ENCODE measurements at places on chromosomes 6 and 20. TPM values are rescaled to one million over a fixed set of nuclear protein-coding genes. Genes with fewer than 3 reads are reported as not detected.

GNAS-AS1 gene
- total RNA-seq = 1.0 TPM

KIAA0408 gene
- 11.6 TPM for total RNA-seq

CASS4 gene
- total RNA-seq = 13.2 TPM

DNA sequence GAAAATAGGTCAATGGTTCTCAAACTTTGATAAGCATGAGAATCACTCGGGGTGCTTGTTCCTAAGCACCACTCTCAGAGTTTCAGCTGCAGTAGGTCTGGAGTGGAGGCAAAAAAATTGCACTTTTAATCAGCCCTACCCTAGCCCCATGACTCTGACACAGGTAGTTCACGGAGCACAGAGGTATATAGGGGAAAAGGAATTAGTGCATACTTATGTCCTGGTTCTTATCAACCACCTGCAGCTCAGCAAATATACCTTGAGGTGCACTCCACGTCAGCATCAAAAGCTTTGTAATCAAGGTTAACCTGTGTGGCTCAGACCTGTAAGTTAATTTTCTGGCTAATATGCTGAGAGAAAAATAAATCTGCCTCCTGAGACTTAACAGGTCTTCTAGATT is 138.8 kb upstream of the HMGN3 start:
- no peak for DNase-seq

GRCh38 chr20:7090811-7091210 is 323.3 kb downstream of the BMP2 start:
- no peak for DNase-seq

- peak; percentile 98 for DNase-seq
These were observed at the start of gene GNL1 for GRCh38 chr6:30556066-30556905. Gene GNL1 (minus strand): TSS chr6:30556489. CDS start chr6:30556203, 286 bp downstream.

GRCh38 chr6:147400968-147401367 is 107.5 kb upstream of the SAMD5 start:
- no peak for DNase-seq

DNA sequence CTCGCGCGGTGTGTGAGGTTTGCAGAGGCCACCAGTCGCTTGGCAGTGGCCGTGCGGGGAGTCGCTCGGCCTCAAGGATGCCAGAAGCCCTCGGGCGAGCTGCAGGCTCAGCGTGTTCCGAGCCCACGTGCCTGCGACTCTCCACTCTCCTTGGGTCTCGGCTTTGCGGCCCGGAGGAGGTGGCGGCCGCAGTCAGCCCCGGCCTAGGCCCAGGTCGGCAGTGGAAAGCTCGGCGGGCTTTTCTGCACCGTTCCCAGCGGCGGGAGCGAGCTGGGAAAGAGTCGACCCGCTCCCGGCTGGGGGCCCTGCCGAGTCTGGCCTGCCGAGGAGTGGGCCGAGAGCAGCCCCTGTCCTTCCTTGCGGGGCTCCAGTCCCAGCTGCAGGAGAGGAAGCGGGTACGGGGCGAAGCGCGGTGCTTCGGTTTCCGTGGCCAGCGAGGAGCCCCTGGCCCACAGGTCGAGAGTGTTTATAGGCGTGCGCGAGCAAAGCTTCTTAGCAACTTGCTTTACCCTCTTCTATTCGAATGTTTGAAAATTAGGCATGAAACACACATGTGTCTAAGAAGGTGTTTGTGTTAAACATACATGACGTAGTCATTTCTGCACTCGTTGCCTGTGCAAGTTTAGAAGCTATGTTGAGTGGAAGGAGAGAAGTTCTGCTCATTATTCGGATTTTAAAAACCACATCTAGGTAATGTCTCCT is 5.6 kb downstream of the FOXC1 start:
- DNase-seq = no peak

DNA sequence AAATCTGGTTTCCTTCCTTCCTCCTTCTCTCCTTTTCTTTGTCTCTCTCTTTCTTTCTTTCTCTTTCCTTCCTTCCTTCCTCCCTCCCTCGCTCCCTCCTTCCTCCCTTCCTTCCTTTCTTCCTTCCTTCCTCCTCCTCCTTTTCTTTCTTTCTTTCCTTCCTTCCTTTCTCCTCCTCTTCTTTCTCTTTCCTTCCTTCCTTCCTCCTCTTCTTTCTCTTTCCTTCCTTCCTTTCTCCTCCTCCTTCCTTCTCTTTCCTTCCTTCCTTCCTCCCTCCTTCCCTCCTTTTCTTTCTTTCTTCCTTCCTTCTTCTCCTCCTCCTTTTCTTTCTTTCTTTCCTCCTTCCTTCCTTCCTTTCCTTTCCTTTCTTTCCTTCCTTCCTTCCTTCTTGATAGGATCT is 61.2 kb downstream of the VIP start:
- no peak for DNase-seq

- DNase-seq = no peak
These were observed 7.6 kb downstream of the LEMD2 start for GRCh38 chr6:33781131-33781975.

DNA sequence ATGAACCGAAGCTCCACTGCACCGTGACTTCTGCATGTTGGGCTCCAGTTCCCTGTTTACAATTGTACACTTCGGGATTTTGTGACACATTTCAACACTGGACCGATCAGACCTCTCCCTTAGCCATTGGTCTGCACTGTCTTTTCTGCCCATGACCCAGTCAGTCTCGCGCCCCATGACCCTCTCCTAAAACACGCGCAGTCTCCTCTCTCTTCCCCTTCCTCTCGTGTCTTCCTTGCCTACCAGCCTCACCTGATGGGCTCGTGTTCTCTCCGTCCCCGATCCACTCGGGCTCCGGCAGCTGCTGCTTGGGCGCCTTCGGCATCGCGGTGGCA is 535 bp upstream of the ABCF1 start:
- DNase-seq = no peak

GRCh38 chr6:168903613-168904345 is 349.9 kb downstream of the THBS2 start:
- no peak for DNase-seq
